ENCODE measurements at places on chromosomes 13 and 19.

DNA sequence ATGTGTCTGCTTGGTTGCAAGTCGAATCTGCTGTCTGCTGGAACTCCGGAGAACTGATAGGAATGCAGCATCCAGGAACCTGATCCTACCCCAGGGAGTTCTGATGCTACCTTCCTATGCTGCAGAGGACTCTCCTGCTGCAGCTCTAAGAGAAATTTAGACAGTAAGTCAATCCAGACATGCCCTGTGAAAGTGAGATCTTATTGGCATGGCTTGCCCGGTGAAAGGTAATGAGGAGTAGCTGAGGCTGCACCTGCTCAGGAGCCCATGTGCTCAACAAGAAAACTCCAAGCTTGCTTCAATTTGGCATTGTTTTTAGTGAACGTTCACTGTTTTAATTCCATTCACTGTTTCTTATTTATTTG lies 217.3 kb upstream of the SERP2 start:
- no peak for DNase-seq

DNA sequence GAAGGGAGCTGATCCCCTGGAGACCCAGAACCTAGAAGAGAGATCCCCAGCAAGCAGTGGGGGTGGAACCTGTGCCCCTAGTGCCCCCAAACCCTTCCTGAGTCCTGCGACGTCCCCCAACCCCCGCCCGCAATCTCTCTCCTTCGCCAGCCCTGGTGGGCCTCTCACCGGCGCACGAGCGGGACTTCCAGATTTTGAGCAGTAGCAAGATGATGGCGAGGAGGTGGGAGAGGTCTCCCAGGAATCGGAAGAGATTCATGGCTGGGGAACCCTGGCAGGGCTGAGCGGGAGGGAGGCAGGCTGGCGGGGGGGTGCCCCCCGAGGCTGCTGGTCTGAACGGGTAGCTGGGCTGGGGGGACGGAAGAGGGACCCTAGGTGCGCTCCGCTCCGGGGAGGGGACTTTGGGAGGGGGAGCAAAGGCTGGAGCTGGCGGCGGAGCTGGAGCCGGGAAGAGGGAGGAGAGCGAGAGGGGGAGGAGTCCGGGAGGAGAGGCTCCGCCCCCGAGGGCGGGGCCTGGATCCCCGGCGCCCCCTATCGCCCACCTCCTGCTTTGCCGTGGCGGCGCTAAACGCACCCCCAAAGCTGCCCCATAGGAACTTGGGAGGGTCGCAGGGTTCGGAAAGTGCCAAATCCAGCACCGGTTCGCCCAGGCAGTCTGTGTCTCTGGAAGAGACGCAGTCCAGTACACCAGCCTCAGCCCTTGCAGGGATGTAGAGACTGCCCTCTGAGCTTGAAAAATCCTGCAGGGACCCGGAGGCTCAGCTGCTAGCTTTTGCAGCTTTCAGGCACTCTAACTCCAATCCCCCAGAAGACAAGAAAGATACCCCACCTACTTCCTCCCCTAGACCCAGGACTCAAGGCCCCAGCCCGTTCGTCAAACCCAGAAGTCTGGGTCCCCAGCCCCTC lies at the start of gene KDELR1:
Gene KDELR1, minus strand, starts transcription at position 452 of the 906 bp plus-strand sequence. Its CDS starts 193 bp downstream, at position 259.
- DNase-seq = no peak

GRCh38 chr19:518598-519231 lies 11.4 kb downstream of the TPGS1 start:
- peak; percentile 39 for DNase-seq

DNA sequence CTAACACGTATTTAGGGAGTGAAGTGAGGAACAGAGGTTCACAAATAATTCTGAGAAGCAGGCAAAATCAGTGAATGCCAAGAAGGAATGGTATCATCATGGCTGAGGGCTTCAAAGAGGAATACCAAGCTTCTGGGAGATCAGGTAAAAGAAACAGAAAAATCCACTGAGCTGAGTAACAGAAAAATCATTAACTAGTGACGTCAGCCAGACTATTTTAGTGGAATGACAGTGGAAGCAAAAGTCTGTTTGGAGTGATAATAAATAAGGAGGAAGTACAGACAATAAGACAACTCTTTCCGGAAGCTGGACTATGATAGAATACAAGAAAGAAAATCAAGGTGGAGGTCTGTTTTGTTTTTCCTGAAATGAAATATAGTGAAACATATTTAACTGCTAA lies 83.5 kb downstream of the SACS start:
- no peak for DNase-seq

GRCh38 chr13:70623239-70623638 lies 515.0 kb upstream of the KLHL1 start:
- DNase-seq = no peak

- DNase-seq = no peak
Measured at GRCh38 chr19:42301646-42302203, at the start of gene PRR19. TSS of gene PRR19 (plus strand) at chr19:42302132. CDS start at chr19:42309585, 7,453 bp downstream.

Data from stimulated activated CD8-positive, alpha-beta memory T cell treated with anti-CD3 and anti-CD28 coated beads, Interleukin-7, amount 100 ng/mL, for 48 hours (primary cell).